ENCODE measurements at places on chromosomes 16 and 17. TPM values are rescaled to one million over a fixed set of nuclear protein-coding genes. Genes with fewer than 3 reads are reported as not detected.

- DNase-seq, result no peak
Measured at GRCh38 chr17:69729944-69730343, 315.4 kb downstream of the MAP2K6 start.

DNA sequence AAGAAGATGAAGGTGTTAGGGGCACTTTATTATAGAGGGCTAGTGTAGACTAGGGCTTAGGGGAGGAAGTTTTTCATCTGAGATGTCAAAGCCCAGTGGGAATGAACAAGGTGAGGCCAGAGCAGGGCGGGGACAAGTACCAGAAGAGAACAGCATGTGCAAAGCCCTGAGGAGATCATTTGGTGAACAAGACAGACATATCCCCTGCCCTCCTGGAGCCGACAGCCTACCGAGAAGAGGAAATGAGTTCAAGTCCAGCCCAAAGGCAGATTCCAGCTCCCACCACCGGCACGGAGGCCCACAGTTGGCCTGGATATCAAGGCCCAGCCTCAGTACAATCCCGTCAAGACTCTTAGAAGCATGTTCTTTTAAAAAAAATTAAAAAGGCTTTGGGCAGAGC lies 61.1 kb downstream of the C16orf78 start:
- no peak for DNase-seq

DNA sequence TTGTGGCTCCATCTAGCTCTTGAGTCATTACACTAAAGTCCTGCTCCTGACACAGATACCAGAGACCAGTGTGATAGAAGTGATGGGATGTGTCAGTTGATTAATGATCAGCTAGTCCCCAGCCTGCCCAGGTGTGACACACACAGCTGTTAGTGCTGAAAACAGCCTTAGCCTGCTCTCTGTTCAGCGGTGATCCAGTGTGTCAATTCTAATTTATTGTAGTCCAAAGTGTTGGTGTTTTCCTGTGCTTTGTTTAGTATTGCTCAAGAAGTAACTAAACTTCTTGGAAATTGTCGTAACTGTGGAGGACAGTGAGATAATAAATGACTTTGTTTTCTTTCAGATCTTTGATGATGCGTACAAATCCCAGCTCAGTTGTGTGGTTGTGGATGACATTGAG lies 92.3 kb downstream of the WNT3 start:
- no peak for DNase-seq

DNA sequence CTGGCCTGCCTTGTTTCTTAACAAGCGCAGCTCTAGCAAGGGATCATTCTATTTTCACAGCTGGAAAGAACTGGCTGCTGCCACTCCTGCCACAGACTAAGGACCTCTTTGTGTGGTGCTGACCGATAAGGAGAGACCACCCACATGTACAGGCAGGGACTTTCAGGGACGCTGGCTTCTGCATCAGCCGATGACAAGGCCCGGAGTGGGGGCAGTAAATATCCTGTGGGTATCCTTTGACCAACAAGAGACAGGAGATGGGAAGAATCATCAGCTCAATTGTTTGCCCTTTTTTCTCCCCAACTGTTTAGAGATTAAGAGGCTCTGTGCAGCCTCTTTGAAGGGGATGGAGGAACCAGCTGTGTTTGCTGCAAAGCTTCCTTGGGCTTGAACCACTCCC lies 9.2 kb upstream of the ITPRIPL2 start:
- no peak for DNase-seq

DNA sequence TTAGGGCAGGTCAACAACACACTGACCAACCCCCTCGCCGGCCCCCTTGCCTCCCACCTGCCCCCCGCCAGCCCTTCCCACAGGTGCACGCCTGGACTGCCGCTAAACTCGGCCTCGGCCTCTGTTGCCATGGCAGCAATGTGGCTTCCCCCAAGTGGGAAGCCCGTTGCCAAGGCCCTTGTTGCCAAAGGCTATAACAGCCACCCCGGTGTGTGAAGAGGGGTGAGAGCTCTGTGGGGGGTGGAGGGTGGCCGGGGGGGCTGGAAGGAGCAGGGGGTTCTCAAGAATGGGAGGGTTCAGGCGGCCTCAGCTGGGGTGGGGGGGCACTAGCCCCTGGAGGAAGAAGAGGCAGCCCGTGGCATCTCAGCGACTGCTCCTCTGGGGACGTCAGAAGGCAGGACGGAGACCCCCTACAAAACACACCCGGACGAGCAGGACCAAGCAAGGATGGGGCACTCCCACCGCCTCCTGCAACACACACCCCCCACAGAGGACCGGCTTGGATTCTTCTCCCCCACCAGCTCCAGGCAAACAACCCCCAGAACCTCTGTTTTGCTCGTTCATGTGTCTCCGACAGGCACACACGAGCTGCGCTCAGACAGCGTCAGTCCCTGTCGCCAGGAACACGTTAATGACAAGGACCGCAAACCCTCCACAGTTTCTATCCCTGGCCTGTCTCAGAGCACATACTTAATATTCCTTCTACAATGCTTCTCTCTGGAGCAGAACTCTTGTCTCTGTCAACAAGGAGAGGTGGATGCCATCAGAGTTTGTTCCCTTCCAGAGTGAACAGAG lies 55.7 kb downstream of the ABR start:
- no peak for DNase-seq

KPNB1 gene
- 140 TPM for total RNA-seq

NPW gene
- not detected for total RNA-seq
